ENCODE measurements at places on chromosomes 13 and 19. TPM values are rescaled to one million over a fixed set of nuclear protein-coding genes. Genes with fewer than 3 reads are reported as not detected.

GRCh38 chr19:51127032-51127431 lies 2.3 kb downstream of the SIGLEC9 start:
- DNase-seq, result no peak

Gene CAMSAP3
- 0.42 TPM for total RNA-seq

Gene TFDP1
- 33.0 TPM for total RNA-seq

Gene ADGRE3
- total RNA-seq, result not detected

Gene XAB2
- 51.0 TPM for total RNA-seq
